Stomach (tissue), 19 donors: ENCODE measurements at places on chromosomes 2 and 18.

DNA sequence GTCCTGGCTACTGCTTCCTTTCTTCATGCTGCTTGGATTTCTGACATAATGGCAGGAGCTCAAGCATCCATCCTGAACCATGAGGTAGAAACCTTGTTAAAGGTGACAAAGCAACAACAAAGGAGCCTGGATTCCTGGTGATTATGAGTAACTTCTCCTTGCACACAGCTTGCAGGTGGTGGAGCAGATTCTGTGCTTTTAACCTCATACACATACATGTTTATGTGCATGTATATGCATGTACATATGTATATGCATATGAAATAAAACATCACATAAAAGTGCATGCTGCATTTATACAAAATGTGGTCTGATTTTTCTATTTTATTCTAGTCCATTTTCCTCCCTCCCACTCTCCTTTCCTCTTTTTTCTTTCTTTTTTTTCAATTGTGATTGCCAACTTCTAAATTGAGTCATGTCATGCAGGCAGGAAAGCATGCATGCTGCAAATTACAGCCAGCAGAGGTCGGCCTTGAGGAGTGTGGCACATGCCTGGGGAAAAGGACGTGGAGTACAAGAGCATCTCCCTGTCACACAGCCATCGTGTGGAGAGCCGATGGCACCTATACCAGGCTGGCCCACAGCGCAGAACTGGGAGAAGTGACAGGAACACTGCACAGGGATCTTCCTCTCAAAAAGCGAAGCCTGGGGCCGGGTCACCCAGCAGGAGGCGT, 17.9 kb downstream of the LCT start:
- DNase-seq = no peak

- DNase-seq = peak; percentile 54
These were observed 72.6 kb downstream of the ACTR2 start for GRCh38 chr2:65300134-65300760.

- peak; percentile 48 for DNase-seq
These were observed 22.8 kb upstream of the MYO3B start for GRCh38 chr2:170155022-170155722.

DNA sequence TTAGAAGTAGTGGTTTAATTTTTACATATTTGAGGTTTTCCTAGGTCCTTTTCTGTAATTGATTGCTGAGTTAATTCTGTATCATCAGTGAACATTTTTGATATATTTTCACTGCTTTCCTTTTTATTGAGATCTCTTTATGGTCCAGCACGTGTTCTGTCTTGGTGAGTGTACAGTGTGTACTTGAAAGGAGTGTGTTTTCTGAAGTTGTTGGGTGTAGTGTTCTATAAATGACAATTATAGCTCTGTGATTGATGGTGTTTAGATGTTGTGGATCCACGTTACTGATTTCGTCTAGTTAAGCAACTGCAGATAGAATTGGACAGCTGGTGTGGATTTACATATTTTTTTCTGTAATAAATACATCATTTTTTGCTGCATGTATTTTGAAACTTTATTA, 32.7 kb downstream of the AGFG1 start:
- no peak for DNase-seq

GRCh38 chr2:55063713-55064323, 13.6 kb upstream of the RTN4 start:
- no peak for DNase-seq

- no peak for DNase-seq
These were observed 22.9 kb downstream of the MSH6 start for GRCh38 chr2:47805850-47806249.

DNA sequence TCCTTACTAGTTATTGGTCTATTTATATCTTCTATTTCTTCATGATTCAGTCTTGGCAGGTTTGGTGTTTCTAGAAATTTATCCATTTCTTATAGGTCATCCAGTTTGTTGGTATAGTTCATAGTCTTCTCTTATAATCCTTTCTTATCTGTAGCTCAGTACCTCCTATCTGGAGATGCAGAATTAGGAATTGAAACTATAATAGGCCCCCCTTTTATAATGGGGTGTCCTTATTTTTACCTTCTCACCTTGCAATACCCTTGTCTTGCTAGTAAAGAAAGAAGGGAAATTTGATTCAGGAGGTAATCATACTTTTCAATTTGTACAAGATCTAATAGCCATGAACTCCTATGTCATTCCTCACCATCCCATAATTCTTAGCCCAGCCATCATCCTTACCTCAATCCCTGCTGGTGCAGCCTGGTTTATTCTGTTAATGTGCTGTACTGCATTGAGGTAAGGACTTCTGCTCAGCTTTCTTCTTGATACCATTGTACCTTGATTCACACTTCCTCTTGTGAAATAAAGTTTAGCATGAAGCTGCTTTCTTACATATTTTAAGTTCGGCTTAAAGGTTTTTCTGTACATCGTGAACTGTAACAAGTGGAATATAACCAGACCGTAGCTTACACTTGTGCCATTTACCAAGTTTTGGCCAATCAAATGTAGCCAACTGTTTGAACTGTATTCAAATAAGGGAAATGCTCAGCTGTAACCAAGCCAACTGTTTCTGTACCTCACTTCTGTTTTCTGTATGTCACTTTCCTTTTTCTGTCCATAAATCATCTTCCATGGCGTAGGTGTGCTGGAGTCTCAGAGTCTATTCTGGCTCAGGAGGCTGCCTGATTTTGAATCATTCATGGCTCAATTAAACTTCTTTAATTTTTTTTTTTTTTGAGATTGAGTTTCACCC, 40.1 kb upstream of the PTH2R start:
- no peak for DNase-seq

DNA sequence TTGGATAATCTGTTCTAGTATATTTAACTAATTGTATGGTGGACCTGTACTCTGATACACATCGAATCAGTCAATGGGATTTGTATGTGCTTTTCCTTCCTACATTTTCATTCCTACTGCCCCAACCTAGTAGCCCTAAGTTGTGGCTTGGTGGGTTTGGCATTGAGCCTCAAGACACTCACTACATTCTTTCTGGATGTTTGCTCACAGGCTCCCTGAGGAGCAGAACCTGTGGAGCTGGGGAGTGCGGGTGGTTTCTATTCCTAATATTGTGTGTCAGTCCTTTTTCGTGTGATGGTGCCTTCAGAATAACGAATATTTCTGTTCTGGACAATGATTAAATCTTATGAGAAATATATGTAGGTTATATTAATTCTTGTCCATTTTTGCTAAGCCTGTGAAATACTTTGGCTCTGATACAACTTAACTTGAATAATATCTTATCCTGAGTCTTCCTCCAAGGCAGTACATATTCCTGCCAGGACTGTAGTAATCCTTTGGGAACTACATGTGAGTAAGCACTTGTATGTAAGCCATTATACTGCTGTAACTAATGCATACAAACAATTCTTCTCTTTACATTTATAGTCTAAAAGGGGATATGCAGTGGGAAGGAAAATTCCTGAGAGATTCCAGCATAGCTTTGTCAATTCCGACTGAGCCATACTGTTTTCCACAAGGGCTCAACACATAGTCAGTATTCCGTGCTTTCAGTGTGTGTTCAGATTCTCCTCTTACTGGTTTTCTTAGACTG, 150.6 kb downstream of the AGPS start:
- peak; percentile 76 for DNase-seq

DNA sequence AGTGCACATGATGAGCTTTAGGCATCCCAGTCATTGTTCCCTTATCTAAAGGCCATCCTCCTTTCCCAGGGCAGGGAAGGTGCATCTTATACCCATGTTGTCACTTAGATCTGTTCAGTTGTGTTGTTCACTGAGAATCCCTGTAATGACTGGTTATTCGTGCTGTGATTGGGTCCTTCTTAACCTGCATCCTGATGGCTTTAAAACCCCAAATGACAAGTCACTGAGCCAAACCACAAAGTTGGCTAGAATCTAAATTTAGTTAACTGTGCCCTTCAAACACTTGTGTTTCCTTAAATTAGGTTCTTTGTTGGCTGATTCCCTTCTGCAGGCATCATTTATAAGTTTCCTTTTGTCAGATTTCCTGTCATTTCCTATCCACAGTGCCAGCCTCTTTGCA, 58.5 kb upstream of the SLC16A14 start:
- no peak for DNase-seq

DNA sequence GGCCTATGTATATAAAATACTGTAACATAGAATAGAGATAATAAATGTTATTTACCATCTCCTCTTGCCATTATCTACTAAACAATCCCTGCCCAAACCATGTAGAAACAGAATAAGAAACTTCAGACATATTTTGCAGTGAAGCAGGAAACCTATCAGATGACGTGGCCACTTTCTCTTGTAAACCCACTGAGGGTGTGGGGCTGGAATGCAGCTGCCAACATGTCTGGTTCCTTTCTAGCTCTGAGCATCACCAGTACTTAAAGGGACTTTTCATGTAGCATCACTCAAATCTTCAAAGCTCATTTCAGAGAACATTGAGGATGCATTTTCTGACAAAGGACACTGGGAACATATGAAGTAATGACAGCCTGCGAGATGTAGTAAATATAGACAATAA, 251.8 kb downstream of the LPIN1 start:
- no peak for DNase-seq

- DNase-seq = peak; percentile 23
These were observed 55.9 kb downstream of the HS1BP3 start for GRCh38 chr2:20594957-20595356.

GRCh38 chr2:181823405-181823804, 68.1 kb upstream of the ITPRID2 start:
- no peak for DNase-seq

DNA sequence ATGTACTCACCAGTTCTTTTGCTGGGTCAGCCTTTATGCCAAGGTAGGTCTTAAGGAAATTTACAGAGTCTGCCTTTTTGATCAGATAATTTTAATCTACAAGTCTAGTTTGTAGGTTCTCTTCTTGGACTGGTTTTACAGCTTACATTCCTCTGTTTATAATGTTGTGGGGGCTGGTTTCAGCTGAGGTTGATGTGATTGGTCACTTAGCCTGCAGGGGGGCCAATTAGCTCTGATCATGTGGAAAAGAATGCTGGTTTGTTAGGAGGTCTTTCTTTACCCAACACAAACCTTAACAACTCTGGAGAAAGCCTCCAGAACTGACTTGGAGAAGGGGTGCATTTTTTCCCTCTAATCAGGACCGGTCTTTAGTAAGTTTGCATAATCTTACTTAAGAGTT, at the start of gene KCNJ13:
Gene KCNJ13, minus strand, starts transcription at position 131 of the 400 bp plus-strand sequence. CDS start 5,203 bp downstream, outside the sequence.
- DNase-seq = peak; percentile 51

DNA sequence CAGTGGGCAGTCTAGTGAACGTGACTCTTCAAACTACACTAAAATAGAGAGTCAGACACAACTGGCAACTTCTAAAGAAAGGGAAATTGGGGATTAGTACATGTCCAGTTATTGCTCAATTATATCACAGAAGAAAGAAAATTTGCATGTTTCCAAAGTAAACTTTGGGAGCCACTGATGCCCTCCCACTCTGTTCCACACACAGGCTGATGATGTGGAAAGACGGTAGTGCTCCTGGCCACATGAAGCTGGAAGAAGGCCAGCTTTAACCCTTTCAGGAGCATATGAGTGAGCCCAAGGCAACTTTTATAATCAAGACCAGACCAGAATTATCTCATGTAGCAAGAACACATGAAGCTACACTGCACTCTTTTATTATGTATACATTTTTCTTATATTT, 141.0 kb downstream of the NR4A2 start:
- no peak for DNase-seq

DNA sequence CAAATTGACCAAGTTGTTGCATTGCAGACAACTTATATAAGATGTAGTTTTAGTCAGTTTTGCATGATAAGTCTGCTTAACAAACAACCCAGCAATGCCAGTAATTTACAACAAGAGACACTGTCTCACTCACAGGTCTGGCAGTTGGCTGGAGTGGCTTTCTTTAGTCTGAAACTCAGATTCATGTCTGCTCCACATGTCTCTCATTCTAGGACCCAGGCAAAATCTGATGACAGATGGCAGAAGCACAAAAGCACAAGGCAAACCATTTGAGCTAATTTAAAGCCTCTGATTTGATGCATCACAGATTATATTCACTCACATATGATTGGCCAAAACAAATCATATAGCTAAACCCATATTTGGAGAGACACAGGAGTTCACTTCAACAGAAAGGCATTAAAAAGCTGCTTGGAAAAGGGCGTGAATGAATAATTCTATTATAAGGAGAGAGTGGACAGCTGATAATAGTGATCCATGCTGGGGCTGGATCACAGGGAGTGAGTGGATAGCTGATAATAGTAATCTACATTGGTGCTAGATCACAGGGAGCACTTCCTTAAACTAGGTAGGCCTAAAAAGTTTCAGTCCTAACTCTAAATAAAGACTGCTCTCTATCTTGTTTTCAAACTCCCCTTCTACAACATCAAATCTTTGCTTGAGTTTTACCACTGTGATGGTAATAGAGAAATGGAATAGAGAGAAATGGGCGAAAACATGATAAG, 593.2 kb upstream of the ZNF804A start:
- no peak for DNase-seq

DNA sequence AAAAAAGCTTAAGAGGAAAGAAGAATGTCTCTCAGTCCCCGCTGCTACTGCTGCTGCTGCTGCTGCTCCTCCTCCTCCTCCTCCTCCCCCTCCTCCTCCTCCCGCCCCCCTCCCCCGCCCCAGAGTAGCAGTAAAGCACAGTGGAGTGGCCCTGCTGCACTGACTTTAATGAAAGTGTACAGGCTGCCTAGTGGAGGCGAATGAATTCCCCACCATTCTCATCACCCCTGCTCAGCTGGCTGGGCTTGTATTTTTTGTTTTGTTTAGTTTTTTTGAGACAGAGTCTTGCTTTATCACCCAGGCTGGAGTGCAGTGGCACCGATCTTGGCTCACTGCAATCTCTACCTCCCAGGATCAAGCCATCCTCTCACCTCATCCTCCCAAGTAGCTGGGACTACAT, 34.3 kb downstream of the GORASP2 start:
- DNase-seq = no peak

GRCh38 chr2:58634653-58635370, 393.7 kb upstream of the FANCL start:
- DNase-seq = no peak

DNA sequence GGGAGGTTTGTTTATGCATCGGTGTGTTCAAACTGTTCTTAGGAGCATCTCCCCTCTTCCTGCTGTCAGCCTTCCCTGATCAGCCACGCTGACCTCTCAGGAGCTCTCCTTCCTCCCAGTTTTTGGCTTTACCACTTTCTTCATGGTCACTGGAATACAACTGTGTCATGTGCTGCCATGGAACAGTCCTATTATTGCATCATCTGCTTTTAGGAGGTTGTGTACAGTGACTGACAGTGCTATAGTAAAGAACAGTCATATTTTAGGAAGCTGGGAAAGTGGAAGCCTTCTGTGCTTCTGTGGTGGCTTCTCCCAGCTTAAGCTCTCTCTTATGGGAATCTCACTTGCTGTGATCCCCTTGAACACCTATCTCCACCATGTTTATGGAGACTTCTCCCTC, 165.5 kb downstream of the TPGS2 start:
- no peak for DNase-seq

- DNase-seq = no peak
These were observed 23.4 kb upstream of the SNED1 start for GRCh38 chr2:240974771-240975572.
